ENCODE measurements at places on chromosomes 4 and X.

DNA sequence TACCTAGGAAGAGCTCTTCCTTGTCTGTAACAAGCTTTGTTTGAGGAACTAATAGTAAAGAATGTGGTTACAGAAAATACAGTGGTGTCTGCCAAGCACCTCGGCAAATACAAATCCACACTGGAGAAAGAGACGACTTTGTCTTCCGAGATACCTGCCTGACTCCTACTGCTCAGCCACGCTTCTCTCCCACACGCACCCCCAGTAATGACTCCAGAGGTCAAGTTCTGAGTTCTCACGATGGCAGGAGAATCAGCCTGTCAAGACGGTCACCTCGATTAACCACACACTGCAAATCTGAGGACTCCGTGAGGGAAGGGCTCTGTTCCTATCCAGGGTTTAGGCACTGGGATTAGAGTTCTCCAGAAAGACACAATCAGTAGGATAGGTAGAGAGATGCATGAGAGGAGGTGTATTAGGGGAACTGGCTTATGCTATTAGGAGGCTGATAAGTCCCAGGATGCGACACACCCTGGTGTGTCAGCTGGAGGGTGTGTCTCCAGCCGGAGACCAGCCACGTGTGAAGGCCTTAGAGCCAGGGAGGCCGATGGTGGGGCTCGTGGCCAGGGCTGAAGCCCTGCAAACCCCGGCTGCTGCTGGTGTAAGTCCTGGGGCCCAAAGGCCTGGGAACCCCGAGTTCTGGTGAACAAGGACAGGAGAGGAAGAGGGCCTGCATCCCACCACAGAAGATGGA is 8.4 kb upstream of the TRIML2 start:
- no peak for DNase-seq

- no peak for DNase-seq
Observed at GRCh38 chr4:54187148-54187547, 41.9 kb upstream of the PDGFRA start.

- no peak for DNase-seq
Observed at GRCh38 chr4:29262986-29263385, 1457.2 kb upstream of the PCDH7 start.

DNA sequence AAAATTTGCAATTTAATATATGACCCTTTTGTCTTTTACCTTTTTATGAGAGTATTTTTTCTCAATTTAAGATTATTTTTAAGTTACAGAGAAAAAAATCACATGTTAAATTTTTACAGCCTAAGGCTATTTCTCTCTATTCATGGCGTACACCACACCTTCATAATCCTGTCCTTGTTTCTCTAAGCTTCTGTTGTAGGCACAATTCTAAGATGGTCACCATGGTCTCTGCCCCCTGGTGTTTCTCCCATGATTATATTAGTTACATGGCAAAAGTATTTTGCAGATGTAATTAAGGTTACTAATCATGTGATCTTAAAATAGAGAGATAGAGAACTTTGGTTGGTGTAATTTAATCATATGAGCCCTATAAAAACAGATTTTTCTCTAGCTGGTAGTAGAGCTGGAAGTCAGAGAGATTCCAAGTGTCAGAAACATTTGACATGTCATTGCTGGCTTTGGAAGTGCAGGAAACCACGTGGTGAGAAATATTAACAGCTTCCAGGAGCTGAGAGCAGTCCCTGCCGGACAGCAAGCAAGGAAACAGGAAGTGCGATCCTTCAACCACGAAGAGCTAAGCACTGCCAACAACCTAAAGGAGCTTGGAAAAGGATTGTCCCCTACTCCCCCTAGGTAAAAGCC is 89.8 kb downstream of the EIF4E start:
- DNase-seq, result peak; percentile 28

- no peak for DNase-seq
Observed at GRCh38 chr4:68592673-68593072, 16.6 kb upstream of the UGT2B17 start.

- DNase-seq, result no peak
Observed at GRCh38 chrX:71533516-71533850, 579 bp downstream of the OGT start.

GRCh38 chr4:140607852-140608251 is 39.1 kb upstream of the UCP1 start:
- DNase-seq, result no peak
